ENCODE measurements at places on chromosomes 1 and 21. TPM values are rescaled to one million over a fixed set of nuclear protein-coding genes. Genes with fewer than 3 reads are reported as not detected.
A peak's percentile ranks its signal among the peaks of the same experiment; 100 is the strongest.

Gene ADCY10
- 0.14 TPM for total RNA-seq

- DNase-seq: peak; percentile 91
- 0 out of 2 replicates have a peak, but pooled peaks cover 1% of the 10 kb centered on the region for H3K4me1 ChIP-seq
- no peak overlapping the region for H3K27ac ChIP-seq
- H3K36me3 ChIP-seq: no peaks in the 10 kb centered on the region
- H3K27me3 ChIP-seq: no peaks in the 10 kb centered on the region
Observed at GRCh38 chr1:54081306-54082270, 28.2 kb downstream of the TCEANC2 start.

GRCh38 chr21:45266518-45267389 is 20.9 kb downstream of the POFUT2 start:
- no peak for DNase-seq
- H3K36me3 ChIP-seq: peaks cover 21% of the 10 kb centered on the region
- H3K4me3 ChIP-seq: no peak overlapping the region
- H3K27ac ChIP-seq: no peak overlapping the region

Gene SPRR1B
- not detected for total RNA-seq

GRCh38 chr1:186806477-186806876 is 22.3 kb upstream of the PLA2G4A start:
- DNase-seq: peak; percentile 56
- no peaks in the 10 kb centered on the region for H3K4me1 ChIP-seq
- H3K27me3 ChIP-seq: no peaks in the 10 kb centered on the region
- H3K36me3 ChIP-seq: no peaks in the 10 kb centered on the region

Gene ARTN
- total RNA-seq: 1.0 TPM

DNA sequence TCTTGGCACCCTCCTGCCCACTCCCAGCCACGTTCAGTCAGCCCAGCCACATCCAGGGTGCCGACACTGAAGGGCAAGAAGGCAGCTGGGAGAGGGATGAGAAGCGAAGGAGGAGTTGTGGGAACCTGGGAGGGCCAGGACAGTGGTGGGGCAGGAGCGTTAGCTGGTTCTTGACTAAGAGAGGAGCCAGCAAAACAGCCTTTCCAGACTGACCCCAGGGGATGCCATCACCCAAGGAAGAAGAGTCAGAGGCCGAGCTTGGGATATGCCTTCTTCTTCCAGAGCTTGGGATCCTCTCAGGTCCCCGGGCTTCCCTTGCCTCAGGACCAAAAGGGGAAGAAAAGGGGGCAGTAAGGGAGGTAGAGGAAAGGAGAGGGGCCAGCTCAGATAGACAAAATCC is 7.2 kb downstream of the INKA2 start:
- H3K36me3 ChIP-seq: no peaks in the 10 kb centered on the region
- H3K27ac ChIP-seq: no peak overlapping the region
- peaks cover 5% of the 10 kb centered on the region for H3K4me1 ChIP-seq
- DNase-seq: no peak

DNA sequence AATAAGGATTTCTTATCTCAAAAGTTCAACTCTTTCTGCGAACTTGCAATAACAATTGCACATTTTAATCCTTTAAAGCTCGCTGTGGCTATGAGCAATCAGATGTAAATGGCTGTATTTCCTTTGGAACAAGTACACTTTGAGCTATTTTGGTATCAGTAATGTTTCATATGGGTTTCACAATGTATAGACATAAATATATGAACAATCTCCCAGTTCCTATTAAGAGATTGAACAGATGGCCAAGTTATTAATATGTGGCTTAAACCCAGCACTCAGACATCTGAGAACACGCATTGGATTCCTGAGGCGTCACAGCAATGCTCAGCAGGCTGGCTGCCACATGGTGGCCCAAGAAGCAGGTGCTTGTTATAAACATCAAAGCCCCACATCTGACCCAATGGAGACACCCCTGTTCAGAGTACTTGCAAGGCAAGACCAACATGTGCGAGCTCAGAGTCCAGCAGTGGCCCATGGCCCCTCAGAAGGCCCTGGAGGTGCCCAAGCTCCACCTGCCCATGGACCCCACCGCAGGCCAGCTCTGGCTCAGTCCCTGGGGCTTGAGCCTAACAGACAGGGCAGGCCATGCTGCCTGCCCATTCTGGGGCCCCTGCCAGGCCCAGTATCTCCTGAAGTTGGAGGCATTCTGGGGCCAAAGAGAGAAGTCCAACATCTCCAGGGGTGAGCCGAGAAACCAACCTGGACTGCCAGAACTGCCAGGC is 23.7 kb downstream of the PSMG1 start:
- no peaks in the 10 kb centered on the region for H3K36me3 ChIP-seq
- no peak for DNase-seq
- no peaks in the 10 kb centered on the region for H3K4me1 ChIP-seq
- no peaks in the 10 kb centered on the region for H3K27me3 ChIP-seq
- no peak overlapping the region for H3K27ac ChIP-seq

- H3K27ac ChIP-seq: no peak overlapping the region
- H3K36me3 ChIP-seq: no peaks in the 10 kb centered on the region
- DNase-seq: no peak
- peaks cover 35% of the 10 kb centered on the region for H3K4me1 ChIP-seq
- no peaks in the 10 kb centered on the region for H3K27me3 ChIP-seq
- no peak overlapping the region for H3K4me3 ChIP-seq
Observed at GRCh38 chr1:152981146-152981871, 2.6 kb upstream of the SPRR1A start.

Gene LCE1B
- total RNA-seq: not detected

GRCh38 chr1:174158767-174159251 is 511 bp upstream of the RABGAP1L start:
- H3K36me3 ChIP-seq: no peaks in the 10 kb centered on the region
- DNase-seq: no peak
- H3K27ac ChIP-seq: no peak overlapping the region
- peaks cover 35% of the 10 kb centered on the region for H3K4me1 ChIP-seq
- peak overlapping the region; percentile 74 for H3K4me3 ChIP-seq
- H3K27me3 ChIP-seq: no peaks in the 10 kb centered on the region

DNA sequence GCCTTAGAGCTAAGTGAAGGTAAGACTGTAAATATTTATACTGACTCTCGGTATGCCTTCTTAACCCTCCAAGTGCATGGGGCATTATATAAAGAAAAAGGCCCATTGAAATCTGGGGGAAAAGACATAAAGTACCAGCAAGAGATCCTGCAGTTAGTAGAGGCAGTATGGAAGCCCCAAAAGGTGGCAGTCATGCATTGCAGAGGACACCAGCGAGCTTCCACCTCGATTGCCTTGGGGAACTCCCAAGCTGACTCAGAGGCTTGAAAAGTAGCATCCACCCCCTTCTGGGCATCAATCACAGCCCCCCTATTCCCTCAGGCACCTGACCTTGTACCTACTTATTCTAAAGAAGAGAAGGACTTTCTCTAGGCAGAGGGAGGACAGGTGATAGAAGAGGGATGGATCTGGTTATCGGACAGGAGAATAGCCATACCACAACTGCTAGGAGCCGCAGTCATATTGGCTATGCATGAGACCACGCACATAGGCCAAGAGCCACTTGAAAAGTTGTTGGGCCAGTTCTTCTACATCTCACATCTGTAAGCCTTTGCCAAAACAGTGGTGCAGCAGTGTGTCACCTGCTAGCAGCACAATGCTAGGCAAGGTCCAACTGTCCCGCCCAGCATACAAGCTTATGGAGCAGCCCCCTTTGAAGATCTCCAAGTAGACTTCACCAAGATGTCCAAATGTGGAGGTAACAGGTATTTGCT is 19.4 kb downstream of the PLA2G2F start:
- no peaks in the 10 kb centered on the region for H3K36me3 ChIP-seq
- no peak overlapping the region for H3K4me3 ChIP-seq
- no peaks in the 10 kb centered on the region for H3K4me1 ChIP-seq
- 0 out of 2 replicates have a peak, but pooled peaks cover 2% of the 10 kb centered on the region for H3K27me3 ChIP-seq
- no peak overlapping the region for H3K27ac ChIP-seq
- DNase-seq: no peak

GRCh38 chr1:98723574-98723973 is 62.1 kb downstream of the SNX7 start:
- H3K4me3 ChIP-seq: no peak overlapping the region
- peaks cover 42% of the 10 kb centered on the region for H3K4me1 ChIP-seq
- no peaks in the 10 kb centered on the region for H3K27me3 ChIP-seq

DNA sequence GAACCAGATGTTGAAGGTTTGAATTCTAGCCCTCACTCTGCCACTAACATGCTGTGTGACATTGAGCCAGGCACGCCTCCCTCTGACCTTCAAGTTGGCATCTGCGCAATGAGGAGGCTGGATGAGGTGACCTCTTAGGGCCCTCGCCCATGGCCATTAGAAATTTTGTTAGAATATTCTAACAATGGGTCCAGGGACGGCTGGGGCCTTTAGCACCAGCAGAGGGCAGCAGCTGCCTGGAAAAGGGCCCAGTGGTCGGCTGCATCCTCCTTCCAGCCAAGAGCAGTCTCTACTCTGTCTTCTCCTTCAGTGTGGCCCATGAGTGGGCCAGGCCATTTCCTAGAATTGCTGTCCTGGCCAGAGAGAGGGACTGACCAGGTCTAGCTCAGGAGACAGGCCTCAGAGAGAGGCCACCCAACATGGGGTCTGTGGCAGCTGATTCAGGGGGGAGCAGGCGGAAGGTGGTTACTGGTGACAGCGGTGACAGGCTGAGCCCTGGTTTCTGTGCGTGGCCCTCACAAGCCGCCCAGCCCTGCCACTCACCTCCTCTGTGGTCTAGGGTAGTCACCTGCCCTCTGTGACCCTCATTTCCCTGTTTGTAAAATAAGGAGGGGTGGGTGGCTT is 101.3 kb upstream of the ACTL8 start:
- H3K27me3 ChIP-seq: no peaks in the 10 kb centered on the region
- no peaks in the 10 kb centered on the region for H3K36me3 ChIP-seq
- peak; percentile 76 for DNase-seq
- no peaks in the 10 kb centered on the region for H3K4me1 ChIP-seq

- H3K4me3 ChIP-seq: no peak overlapping the region
- no peak overlapping the region for H3K27ac ChIP-seq
- no peaks in the 10 kb centered on the region for H3K36me3 ChIP-seq
- no peaks in the 10 kb centered on the region for H3K27me3 ChIP-seq
Observed at GRCh38 chr1:10768552-10768951, 27.9 kb downstream of the CASZ1 start.

GRCh38 chr1:62912028-62912638 is 128.2 kb downstream of the ATG4C start:
- no peak overlapping the region for H3K27ac ChIP-seq
- no peaks in the 10 kb centered on the region for H3K4me1 ChIP-seq
- no peak overlapping the region for H3K4me3 ChIP-seq
- H3K36me3 ChIP-seq: no peaks in the 10 kb centered on the region
- DNase-seq: peak; percentile 62

- H3K27me3 ChIP-seq: no peaks in the 10 kb centered on the region
- DNase-seq: no peak
- no peaks in the 10 kb centered on the region for H3K4me1 ChIP-seq
Observed at GRCh38 chr1:115238336-115239147, 99.5 kb downstream of the NGF start.

GRCh38 chr1:109432336-109432735 is 6.1 kb upstream of the PSMA5 start:
- no peak overlapping the region for H3K27ac ChIP-seq
- H3K4me1 ChIP-seq: peaks cover 5% of the 10 kb centered on the region
- no peaks in the 10 kb centered on the region for H3K36me3 ChIP-seq
- H3K4me3 ChIP-seq: no peak overlapping the region
- H3K27me3 ChIP-seq: no peaks in the 10 kb centered on the region

- H3K27ac ChIP-seq: no peak overlapping the region
- DNase-seq: no peak
- no peak overlapping the region for H3K4me3 ChIP-seq
- H3K27me3 ChIP-seq: no peaks in the 10 kb centered on the region
Observed at GRCh38 chr21:42465803-42466127, 30.3 kb downstream of the RSPH1 start.

GRCh38 chr1:154954541-154954940 is 1.4 kb downstream of the PBXIP1 start:
- H3K4me1 ChIP-seq: peaks cover 64% of the 10 kb centered on the region
- H3K4me3 ChIP-seq: peak overlapping the region; percentile 72
- no peak for DNase-seq

DNA sequence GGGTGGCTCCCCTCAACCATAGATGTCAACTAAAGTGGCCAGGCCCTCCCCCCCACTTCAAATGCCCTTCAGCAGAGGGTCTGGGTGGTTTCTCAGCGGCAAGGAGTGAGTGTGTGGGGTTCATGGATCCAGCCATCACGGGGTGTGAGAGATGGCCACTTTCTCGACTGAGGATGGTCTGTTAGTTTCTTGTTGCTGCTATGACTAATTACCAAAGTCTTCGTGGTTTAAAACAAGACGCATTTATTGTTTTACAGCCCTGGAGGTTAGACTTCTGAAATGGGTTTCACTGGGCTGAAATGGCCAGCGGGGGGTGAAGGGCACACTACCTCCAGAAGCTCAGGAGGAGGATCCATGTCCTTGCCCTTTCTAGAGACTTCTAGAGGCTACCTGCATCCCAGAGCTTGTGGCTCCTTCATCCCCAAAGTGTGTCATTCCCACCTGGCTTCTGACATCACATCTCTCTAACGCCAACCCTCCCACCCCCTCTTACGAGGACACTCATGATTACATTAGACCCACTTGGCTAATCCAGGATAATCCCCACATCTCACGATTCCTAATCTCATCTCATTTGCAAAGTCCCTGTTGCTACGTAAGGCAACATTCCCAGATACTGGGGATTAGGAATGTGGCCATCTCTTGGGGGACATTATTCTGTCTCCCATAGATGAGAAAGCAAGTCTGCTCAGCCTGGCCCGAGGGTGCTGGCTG is 53.0 kb downstream of the EPHB2 start:
- no peak overlapping the region for H3K4me3 ChIP-seq
- H3K36me3 ChIP-seq: no peaks in the 10 kb centered on the region
- no peak overlapping the region for H3K27ac ChIP-seq
- no peak for DNase-seq

- no peak within 1 kb of the TSS for H3K4me3 ChIP-seq
- no peaks in the 10 kb centered on the region for H3K36me3 ChIP-seq
- DNase-seq: peak; percentile 48
Observed at GRCh38 chr1:204359474-204360255, at the start of gene PLEKHA6. PLEKHA6 (minus strand) TSS chr1:204359929; CDS start chr1:204273727, 86,202 bp downstream.

GRCh38 chr1:149849111-149849946 is 50.0 kb upstream of the BOLA1 start:
- H3K27me3 ChIP-seq: no peaks in the 10 kb centered on the region
- H3K4me3 ChIP-seq: peak overlapping the region; percentile 50
- peaks cover 17% of the 10 kb centered on the region for H3K4me1 ChIP-seq
- H3K27ac ChIP-seq: no peak overlapping the region
- no peaks in the 10 kb centered on the region for H3K36me3 ChIP-seq

- H3K4me1 ChIP-seq: peaks cover 13% of the 10 kb centered on the region
- no peaks in the 10 kb centered on the region for H3K27me3 ChIP-seq
- H3K4me3 ChIP-seq: no peak overlapping the region
- DNase-seq: no peak
- no peak overlapping the region for H3K27ac ChIP-seq
Observed at GRCh38 chr21:36508948-36509347, 29.0 kb upstream of the CLDN14 start.

DNA sequence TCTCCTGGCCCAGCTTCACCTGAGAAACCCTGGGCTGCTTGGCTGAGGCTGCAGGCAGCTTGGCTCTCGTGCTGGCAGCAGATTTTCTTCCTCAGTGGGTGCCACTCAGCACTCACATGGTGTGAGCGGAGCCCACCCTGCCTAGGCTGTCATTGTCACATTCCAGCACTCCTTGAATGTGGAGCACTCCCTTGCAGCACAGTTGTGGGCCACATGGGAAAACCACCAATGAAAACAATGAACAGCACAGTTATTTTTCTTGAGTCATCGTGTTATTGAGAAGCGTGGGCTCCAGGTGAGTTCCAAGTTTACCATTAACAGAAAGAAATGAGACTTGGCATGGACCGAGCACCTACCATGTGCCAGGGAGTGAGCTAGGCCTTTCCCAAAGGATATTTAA is 27.2 kb upstream of the TRIM67 start:
- H3K36me3 ChIP-seq: no peaks in the 10 kb centered on the region
- H3K27ac ChIP-seq: no peak overlapping the region
- H3K27me3 ChIP-seq: no peaks in the 10 kb centered on the region
- no peaks in the 10 kb centered on the region for H3K4me1 ChIP-seq
- H3K4me3 ChIP-seq: no peak overlapping the region
